ENCODE measurements at places on chromosomes 5 and 9.

- no peak for DNase-seq
Measured at GRCh38 chr5:77882670-77883257, 106.6 kb upstream of the TBCA start.

DNA sequence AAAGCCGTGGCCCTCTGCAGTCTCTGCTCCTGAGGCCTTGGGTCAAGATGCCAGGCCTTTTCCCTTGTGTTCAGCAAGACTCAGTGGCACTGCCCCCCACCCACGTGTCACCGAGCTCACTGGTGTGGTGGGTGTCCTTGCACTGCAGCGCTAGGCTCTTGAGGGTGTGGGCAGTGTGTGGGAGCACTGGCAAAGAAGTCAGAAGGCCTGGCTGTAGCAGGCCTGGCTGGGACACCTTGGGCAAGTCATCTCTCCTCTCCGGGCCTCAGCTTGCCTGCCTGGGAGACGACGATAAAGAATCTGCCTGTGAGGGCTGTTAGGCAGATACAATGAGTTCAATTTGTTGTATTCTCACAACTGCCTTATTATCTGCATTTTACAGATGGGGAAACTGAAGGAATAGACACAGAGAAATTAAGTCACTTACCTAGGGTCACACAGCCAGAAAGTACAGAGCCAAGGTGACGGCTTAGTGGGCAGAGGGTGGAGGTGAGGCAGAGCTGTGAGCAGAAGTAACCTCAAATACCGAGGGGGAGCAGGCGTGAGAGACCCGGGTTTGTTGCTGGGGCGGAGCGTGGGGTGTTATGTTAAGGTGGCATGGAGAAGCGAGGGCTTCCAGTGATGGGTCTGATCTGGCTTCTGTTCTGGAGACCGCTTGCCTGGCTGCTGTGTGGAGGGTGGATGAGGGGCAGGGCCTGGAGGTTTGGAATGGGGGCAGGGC lies 1.4 kb downstream of the TSPAN17 start:
- no peak for DNase-seq

- no peak for DNase-seq
Measured at GRCh38 chr9:108062680-108063079, 573.1 kb upstream of the KLF4 start.

DNA sequence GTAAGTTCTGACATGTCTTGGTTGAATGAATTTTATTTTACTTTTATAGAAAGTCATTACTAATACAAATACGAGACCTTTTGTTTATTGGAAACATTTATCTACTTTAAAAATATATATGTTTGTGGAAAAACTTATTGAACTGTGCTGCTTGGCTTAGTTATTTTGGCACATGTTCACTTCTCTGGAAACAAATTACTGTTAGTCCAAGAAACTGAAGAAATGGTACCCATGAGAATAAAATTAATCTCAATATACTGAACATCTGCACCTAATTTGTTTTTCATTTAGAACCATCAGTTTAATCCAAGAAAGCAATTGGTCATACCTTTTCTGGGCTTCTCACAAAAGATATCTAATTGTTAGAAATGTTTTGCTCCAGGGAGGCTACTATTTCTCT lies 32.2 kb downstream of the INVS start:
- DNase-seq, result no peak

- no peak for DNase-seq
Measured at GRCh38 chr9:106478312-106478711, 384.7 kb upstream of the ZNF462 start.

DNA sequence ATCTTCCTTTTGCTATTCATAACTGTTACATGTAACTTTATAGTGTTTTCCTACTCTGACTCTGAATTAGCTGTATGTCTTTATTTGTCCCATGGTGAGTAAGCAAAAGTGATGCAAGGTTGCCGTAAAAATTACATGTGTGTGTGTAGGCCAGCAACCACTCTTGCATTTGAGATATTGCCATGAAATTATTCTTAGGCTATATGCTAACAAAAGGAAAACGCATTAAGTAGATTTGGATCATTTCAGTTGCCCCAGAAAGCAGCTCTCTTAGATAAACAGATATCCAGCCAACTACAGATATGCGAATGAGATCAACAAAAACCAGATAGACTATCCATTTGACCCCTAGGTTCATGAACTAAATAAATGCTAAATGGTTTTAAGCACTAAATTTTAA lies 73.6 kb downstream of the CYLC2 start:
- no peak for DNase-seq

- DNase-seq, result no peak
Measured at GRCh38 chr5:31678180-31678579, 39.2 kb downstream of the PDZD2 start.

- DNase-seq, result no peak
Measured at GRCh38 chr9:124282442-124283227, 24.9 kb downstream of the NEK6 start.

DNA sequence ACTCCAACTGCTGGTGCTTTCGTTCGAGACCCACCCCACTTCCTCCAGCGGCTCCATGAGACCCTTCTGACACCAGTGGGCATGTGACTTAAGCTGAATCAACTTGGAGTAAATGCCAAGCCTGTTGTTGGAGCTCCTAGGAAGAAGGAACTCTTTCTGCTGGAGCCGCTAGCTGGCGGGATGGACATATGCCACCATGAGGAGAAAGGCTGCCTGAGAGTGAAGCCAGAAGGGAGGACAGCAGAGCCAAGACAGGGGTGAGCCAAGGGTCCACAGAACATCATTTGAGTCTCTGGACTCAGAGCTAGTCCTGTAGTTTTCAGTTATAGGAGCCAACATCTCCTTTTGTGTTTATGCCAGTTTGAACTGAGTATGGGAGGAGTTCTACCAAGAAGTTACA lies 35.9 kb downstream of the ANXA6 start:
- no peak for DNase-seq
